ENCODE measurements at places on chromosomes 5 and 9. TPM values are rescaled to one million over a fixed set of nuclear protein-coding genes. Genes with fewer than 3 reads are reported as not detected.

GRCh38 chr9:135492886-135493669 is 7.4 kb upstream of the MRPS2 start:
- no peak for DNase-seq

GRCh38 chr9:78923966-78924659 is 627.2 kb downstream of the PSAT1 start:
- peak; percentile 16 for DNase-seq

GRCh38 chr9:131385296-131385695 is 8.6 kb upstream of the PRRC2B start:
- DNase-seq: no peak

GRCh38 chr5:72152545-72152944 is 45.3 kb downstream of the MAP1B start:
- no peak for DNase-seq

GRCh38 chr9:100759215-100759614 is 181.3 kb downstream of the CAVIN4 start:
- no peak for DNase-seq

- DNase-seq: no peak
Observed at GRCh38 chr9:118527261-118527660, 823.1 kb downstream of the TLR4 start.

- DNase-seq: no peak
Observed at GRCh38 chr5:118597543-118597942, 390.8 kb downstream of the DTWD2 start.

DNA sequence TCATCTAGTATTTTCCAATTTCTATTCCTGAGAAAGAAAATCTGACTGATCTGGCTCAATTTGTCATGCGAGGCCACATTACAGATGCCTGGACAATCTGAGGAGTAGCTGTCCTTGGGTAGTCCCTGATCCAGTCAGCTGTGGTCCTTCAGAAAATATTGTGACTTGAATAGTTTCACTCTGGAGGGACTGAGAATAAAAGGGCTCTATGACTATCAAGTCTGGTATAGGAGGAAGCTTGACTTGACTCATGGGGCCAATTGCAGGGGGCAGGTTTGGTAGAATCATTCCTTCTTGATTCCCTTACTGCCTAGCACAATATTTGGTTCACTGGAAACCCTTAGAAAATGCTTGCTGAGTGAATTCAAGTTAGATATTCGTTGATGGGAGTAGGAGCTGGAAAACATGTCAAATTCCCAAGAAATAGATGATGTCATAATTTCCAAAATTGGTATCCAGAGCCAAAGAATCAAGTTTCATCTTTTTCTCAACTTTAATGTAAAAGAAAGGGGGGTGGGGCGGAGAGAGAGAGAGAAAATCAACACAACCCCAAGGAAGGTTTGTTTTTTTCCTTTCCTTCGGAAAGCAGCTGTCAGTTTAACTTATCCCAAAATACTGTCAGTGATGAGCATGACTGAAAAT is 32.4 kb upstream of the STX17 start:
- DNase-seq: no peak

DNA sequence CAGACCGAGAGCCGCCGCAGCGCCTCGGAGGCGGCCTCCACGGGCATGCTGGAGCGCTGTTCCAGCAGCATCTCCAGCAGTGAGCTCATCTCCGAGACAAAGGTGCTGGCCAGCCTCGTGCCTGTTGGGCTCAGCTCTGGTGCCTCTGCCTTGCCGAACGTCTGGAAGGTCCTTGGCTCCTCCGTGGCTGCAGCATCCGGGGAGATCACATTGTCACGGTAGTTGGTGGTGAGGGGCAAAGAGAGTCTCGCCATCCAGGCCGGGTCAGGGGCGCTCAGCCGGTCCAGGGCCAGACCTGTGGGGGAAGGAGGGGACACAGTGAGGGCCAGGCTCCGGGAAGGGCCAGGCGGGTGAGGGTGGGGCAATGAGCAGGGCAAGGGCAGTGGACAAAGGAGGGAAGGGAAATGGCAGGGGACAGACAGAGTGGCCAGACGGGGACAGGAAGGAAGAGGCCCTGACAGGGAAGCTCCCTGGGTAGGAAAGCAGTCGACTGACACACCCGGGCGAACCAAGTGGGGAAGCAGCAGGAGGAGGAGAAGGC is 12.4 kb downstream of the PCDH12 start:
- DNase-seq: no peak

CDO1 gene
- not detected for total RNA-seq

PTGDS gene
- total RNA-seq: not detected

FAM169A gene
- 0.23 TPM for total RNA-seq

PCDHA1 gene
- not detected for total RNA-seq

SYNPO gene
- 0.44 TPM for total RNA-seq
